ENCODE measurements at places on chromosomes 1 and 21.

DNA sequence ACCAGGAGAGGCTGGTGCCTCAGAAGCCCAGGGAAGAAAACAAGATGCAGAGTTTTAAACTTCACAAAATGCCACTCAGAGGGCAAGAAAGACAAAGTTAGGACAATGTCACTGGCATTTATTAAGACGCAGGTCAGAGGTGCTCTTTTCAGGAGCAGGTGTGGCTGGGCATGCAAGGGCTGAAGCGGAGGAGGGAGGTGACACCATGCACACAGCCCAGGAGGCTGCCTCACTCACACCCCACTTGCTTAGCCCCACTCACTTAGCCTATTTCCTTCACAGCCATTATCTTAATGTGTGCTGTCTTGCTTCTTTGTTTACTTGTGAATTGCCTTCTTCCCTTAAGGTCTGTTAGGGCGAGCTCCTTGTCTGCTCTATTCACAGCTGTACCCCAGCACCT is 17.2 kb downstream of the HIVEP3 start:
- no peak for DNase-seq

DNA sequence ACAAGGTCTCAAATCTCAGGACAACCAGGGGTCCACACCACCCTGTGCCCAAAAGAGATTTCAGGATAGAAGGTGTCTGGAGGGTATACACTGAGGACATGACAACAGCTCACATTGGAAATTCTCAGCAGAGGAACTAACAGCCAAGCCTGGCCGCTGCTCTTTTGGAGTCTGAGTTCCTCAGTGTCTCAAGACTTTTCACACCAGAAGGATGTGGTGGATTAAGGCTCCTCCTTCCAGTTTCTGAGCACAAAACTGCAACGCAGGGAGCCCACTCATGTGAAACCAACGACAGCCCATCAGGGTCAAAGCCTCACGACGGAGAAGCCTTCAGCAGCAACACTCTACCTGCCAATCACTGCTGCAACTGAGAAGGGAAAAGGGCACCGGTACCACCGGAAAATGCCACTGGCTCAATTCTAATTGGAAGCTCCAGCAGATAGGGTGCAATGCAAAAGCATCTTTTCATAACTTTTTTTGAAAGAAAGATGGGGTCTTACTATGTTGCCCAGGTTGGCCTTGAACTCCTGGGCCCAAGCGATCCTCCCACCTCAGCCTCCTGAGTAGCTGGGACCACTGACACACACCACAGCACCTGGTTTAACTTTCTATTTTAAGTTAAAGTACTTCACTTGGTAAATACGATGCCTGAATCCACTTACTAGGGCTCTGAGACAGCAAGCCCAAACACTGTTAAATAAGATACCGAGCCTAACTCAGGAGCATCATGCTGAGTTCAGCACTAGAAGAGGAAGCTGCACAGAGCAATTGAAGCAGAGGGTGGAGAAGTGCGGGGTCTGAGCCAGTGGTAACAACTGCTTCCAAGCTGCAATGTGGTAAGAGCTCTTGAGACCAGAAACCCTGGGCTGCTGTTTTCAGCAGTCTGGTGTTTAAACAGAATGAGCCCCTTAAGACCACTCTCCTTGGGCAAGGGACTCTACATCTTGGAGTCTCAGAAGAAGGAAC is 7.8 kb downstream of the CAPZB start:
- DNase-seq, result peak; percentile 99

DNA sequence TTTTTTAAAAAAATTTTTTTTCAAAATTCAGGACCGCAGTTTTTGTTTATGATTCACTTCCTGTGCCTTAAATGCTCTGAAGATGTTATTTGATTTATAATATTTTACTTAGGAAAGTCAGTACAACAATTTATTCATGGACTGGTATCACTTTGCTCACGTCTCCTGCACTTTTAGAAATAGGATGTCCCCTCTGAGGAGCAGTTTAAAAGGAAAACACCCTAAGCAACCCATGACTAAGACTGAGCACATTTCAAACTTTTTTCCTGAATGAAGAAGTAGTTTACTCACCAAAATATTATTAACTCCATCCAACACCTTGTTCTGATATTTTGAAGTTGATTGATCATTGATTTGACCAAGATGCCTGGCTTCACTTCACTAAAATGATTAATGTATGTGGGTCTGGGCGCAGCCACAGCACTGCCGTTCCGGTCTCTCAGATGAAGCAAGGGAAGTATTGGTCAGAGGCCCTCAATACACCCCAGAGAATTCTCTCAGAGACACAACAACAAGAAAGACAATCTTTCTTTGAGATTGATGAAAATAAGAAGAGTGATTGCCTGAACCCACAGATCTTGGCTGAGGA is 223.9 kb downstream of the TGFB2 start:
- DNase-seq, result no peak

DNA sequence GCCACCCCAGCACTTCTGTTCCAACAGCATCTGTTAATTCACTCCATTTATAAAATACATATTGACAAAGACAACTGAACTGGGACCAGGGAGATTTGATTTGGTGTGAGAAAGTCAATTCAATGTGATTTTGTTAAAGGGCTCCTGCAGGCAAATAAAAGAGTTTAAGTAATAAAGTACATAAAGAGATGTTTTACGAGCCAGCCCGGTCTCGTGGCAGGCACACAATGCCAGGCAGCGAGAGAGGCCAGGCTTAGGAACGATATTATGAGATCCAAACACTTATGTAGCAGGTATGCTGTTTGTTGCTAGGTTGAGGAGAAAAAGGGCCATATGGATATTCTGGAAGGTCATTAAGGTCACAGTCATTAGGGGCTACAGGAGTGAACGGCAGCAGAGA is 227.1 kb downstream of the KCTD3 start:
- no peak for DNase-seq

GRCh38 chr1:48200166-48200900 is 22.2 kb upstream of the SLC5A9 start:
- DNase-seq, result peak; percentile 36
